ENCODE measurements at places on chromosomes 1 and 21.
A peak's percentile ranks its signal among the peaks of the same experiment; 100 is the strongest.

DNA sequence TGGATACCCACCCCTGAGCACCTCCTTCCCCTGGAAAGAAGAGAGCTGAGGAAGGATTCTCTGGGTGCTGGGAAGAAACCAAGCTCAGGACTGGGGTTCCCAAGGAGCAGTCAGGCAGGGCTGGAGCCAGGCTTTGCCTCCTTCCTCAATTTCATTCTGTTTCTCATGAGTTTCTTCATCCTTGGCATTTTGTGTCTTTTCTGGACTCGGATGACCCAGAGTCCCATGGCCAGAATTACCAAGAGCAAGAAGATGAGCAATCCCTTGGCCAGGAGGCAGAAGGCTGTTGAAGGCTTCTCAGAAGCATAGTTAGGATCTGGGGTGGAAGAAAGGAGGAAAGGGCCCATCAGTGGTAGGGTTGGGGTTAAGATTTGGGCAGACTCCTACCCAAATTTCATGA, 2.5 kb downstream of the SLAMF9 start:
- DNase-seq: no peak

DNA sequence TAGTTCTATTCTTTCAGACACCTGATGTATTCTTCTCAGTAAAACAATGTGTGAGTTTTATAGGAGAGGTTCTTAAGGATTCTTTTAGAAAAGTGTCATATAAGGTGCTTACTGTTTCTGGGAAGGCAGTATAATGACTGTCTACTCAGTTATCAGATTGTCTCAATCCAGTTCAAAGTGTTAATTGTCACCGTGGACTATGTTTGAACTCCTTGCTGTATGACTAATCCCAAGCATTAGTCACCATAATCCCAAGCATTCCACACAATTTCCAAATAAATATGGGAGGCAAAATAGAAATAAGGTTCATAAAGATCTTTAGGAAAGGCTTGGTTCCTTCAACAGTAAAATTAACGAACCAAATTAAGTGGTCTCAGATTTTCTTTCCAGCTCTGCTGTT, 342.1 kb upstream of the NR5A2 start:
- no peak for DNase-seq

- no peak for DNase-seq
These were observed 14.0 kb upstream of the ALX3 start for GRCh38 chr1:110084227-110085078.

DNA sequence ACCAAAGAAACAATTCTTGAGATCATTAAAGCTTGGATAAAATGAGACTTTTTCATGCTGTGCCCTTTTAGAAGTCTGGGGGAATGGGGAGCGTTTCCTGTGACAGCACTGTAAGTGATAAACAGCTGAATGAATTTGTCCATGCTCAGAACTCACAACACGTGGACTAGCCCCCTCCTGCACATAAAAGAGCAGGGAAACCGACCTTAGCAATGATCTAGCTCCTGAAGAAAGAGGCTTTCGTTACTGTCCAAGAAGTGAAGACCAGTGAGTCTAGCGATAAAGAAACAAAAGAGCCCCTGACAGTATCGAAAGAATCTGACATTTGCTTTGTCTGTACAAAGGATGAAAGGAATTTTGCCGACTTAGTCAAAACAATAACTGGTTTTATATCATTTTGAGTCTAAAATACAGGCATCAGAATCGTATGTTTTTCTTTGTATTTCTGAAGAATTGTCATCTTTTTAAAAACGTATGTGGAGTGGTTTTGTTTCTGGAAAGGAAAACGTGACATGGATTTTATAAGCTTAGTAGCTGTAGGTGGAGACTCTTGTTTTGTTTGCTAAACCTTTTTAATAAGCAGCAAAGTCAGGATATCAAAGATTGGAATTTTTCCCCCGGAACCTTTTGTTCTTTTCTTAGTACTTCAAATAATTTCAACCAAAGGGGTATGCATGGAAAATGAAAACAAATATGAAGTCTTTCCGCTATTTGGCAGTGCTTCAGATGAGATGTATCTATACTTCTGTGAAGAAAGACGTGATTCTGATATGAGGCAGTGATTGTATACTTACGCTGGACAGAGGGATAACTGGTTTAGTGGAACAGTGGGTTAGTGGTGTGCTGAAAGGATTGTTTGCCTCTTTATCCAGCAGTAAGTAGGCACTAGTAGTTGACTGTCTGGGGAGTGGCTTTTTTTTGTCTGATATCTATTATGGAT, 61.0 kb downstream of the MAST2 start:
- DNase-seq: no peak

DNA sequence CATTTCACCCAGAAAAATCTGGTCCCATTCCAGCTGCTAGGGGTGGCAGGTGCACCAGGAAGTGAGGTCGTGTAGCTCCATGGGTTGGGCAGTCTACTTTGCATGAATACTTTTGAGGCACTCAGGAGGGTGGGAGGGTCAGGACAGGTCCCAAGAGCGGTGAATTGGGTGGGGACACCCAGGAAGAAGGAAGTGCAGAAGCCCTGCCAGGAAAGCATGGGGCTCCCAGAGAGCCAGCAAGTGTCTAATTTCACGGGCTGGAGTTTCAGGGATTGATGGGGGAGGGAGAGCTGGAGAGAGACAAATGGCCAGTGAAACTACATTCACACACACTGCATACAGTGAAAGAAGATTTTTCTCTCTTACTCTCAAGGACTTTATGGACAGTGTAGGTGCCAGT, 137.8 kb downstream of the GALNT2 start:
- no peak for DNase-seq

GRCh38 chr1:223628233-223629125, 37.0 kb downstream of the CAPN8 start:
- DNase-seq: no peak

DNA sequence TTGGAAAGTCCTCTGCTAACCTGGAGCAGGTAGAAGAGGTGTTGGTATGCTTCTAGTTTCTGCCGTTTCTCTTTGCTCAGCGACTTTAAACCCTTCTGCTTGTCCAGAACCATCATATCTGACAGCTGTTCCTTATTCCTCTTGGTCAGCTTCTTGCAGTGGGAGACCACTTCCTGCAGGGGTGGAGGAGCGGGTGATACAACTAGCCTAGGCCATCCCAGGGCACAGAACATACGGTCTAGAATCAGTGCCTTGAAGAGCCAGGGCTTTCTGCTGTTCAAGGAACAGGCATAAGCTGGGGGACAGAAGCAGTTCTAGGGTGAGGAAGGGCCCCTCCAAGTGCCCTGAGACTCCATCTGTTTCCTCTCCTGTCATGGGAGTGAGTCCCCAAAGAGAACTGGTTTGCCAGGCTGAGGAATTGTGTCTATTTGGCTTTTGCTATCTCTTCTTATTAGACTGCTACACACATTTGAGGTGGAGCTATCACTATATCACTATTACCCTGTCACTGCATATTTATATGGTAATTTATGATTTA, 32.5 kb downstream of the IQGAP3 start:
- no peak for DNase-seq

GRCh38 chr1:74690909-74691308, 17.3 kb upstream of the ERICH3 start:
- DNase-seq: no peak

GRCh38 chr1:154786804-154787570, 83.1 kb downstream of the KCNN3 start:
- no peak for DNase-seq

- DNase-seq: no peak
These were observed 231.3 kb upstream of the PLXNA2 start for GRCh38 chr1:208475449-208475848.

GRCh38 chr1:109546311-109547109, 1.9 kb upstream of the GNAI3 start:
- peak; percentile 77 for DNase-seq

GRCh38 chr1:6157132-6157527, 23.0 kb downstream of the CHD5 start:
- DNase-seq: no peak

- DNase-seq: no peak
These were observed 96.0 kb upstream of the TSPAN2 start for GRCh38 chr1:115185336-115185735.

All from activated T-helper 1 cell treated with Interleukin-2 at 50 U/mL for 16 hours (primary cell).